ENCODE measurements at places on chromosomes 3 and 15. TPM values are rescaled to one million over a fixed set of nuclear protein-coding genes. Genes with fewer than 3 reads are reported as not detected.

- no peaks in the 10 kb centered on the region for H3K36me3 ChIP-seq
- no peaks in the 10 kb centered on the region for H3K4me1 ChIP-seq
- H3K27ac ChIP-seq = no peak overlapping the region
Measured at GRCh38 chr3:73453666-73454065, 171.1 kb downstream of the PDZRN3 start.

Gene SLC6A11
- total RNA-seq = 1.2 TPM

Gene BUB1B
- 129 TPM for total RNA-seq

DNA sequence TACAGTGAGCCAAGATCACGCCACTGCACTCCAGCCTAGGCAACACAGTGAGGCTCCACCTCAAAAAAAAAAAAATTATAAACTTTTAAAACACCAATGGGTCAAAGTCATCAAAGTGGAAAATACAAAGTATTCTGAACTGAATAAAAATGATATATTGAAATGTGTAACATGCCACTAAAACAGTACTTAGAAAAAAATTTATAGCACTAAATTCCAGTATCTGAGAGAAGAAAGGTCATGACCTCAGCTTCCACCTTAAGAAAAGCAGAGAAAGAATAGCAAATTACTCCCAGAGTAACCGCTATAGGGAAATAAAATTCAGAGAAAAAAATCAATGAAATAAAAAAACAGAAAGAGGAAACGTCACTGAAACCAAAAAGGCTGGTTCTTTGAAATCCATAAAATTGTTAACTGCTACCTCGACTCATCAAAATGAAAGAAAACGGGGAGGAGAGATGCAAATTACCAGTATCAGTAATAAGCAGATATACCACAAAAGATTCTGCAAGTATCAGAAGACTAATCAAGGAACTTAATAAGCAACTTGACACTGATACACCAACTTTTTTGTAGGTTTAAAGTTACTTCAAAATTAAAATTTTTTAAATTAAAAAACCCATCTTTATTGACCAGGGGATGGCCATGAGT, 20.8 kb downstream of the ATP13A3 start:
- H3K36me3 ChIP-seq = no peaks in the 10 kb centered on the region
- no peaks in the 10 kb centered on the region for H3K27me3 ChIP-seq
- H3K27ac ChIP-seq = no peak overlapping the region
- no peak overlapping the region for H3K4me3 ChIP-seq

- no peaks in the 10 kb centered on the region for H3K36me3 ChIP-seq
- no peaks in the 10 kb centered on the region for H3K4me1 ChIP-seq
- H3K27ac ChIP-seq = no peak overlapping the region
- H3K4me3 ChIP-seq = no peak overlapping the region
- no peak for DNase-seq
Measured at GRCh38 chr3:11350374-11350773, 78.2 kb downstream of the ATG7 start.

Measured in neural progenitor cell (in vitro differentiated cells).